ENCODE measurements at places on chromosomes 4 and X.
A peak's percentile ranks its signal among the peaks of the same experiment; 100 is the strongest.

DNA sequence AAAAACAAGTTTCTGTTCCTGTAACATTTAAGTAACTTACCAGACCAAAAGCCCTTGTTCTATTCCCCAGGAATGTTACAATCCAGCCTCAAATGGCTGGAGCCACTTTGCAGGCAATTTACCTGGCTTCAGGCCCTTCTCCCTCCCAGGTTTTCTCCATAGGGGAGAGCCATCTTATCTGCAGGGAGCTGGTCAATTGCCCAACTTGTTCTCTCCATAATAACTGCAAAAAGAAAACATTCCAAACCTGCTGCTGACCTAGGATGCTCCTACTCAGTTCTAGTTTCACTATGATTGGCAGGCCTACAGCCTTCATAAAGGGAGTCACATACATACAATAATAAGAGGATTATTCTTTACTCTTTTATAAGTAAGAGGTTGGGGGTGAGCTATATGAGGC lies 670.7 kb downstream of the PCDH7 start:
- no peak for DNase-seq

DNA sequence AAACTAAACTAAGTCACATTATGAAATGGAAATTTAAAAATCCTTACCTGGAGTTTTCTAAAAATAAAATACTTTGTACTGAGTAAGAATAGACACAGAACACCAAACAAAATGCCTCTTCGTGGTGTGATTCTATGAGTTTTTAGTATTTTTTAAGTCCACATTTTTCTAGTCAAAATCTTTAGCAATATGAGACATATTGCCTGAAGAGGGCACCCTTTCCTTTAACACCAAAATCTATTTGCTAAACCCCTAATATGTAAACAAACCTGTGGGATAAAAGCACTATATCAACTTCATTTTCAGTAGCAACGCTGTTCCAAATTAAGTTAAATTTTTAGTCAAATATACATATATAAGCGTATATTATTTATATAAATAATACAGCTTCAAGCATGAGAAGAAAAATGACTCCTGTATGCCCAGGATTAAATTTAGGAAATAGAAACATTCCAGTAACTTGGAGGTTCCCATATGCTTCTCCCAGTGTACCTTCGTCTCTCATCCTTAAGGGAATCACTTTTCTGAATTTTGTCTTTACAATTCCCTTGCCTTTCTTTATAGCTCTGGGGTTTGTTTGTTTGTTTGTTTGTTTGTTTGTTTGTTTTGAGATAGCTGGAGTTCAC lies 23.0 kb upstream of the PGM2 start:
- DNase-seq = no peak

GRCh38 chrX:42128587-42128986 lies 205.2 kb upstream of the CASK start:
- no peak for DNase-seq

GRCh38 chr4:83208371-83209365 lies 75.9 kb downstream of the COQ2 start:
- no peak for DNase-seq

DNA sequence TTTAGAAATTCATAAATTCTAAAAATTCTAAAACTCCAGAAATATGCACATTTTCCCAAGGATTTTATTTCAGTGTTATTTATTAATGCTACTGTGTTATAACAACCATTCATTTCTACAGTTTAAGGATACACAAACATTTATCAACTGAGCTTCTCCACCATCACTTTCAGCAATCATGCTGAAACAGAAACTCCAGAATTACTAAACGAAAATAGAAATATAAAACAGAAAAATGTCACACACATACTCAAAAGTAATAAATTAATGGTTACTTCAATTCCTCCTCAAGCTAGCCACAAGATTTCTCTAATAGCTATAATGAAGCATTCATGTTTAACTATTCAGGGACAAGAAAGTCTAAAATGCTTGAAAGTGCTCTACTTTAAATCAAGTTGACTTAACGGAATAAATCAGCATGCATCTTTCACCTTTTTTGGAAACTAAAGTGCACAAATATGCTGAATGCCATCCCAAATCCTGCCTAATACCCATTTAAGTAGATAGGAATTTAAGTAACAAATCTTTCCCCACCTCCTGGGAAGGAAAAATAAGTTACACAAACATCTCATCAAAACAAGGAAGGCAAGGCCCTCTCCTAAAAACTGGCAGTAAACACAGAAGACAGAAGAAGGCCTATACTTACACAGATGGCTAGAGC lies 563 bp downstream of the FAM13A start:
- no peak for DNase-seq

DNA sequence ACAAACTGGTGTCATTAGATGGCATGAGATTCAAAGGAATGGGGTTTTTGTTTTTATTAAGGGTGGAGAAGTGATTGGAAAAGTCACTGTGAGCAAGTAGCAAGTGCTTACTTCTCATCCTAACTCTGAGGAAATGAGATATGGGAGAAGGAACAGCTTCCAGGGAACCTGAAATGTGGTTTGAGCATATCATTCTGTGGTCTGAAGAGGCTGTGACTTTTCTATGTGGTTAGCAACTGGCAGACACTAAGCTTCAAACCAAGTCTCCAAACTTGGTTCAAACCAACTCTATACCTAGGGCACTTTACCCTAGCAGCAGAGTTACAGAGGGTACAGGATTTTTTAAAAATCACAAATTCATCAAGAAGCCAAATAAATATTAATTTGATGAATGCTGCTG lies 58.2 kb downstream of the DCLK2 start:
- no peak for DNase-seq

DNA sequence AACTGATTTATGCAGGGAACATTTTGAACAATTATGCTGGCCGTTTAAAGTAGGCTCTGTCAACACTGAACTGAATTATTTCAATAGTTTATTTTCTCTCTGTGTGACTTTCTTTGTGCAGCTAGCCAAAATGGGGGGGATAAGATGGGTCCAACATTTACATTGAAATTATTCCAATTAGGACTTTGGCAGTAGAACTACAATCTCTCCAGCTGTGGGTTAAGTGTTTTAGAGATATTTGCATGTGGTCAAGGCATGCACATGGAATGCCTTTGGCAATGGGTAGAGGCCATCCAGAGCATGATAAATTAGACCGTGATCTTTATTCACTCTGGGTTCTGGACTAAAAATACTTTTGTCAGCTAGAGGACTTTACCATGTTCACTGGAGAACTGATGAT lies 107.9 kb upstream of the ELOVL6 start:
- no peak for DNase-seq

DNA sequence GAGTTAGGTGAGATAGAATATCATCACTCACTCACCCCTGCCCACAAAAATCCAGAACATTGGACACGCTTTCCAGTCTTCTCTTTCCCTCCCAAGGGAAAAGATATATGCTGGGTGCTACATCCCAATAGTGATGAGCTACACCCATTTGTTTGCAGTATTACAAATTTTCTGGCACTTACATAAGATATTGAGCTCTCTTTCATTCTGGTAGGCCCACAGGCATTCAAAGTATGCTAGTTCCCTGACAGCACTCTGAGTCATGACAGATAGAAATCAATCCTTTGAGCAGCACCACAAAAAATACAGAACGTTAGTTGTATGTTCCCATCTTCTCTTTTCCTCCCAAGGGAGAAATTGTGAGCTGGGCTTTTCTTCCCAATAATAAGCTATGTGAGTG lies 477.6 kb upstream of the GRID2 start:
- no peak for DNase-seq

DNA sequence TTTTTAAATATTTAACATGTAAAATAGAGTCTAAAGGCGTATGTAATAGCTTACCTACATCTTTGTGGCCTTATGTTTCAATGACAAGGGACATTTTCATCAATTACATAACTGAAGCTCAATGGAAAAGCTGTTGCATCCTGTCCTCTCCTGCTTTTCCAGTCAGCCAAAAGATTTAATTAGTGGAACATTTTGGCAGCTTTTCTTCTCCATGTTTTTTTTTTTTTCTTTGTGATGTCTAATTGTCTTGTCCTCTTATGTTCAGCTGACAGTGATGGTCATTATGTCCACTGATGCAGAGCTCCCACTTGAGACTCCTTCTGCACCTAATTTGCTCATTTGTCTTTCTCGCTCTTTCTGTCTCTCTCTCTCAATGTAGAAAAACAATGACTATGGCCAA lies 422.2 kb downstream of the GABRG1 start:
- no peak for DNase-seq

- no peak for DNase-seq
These were observed 117.3 kb downstream of the FAT4 start for GRCh38 chr4:125432078-125432477.

DNA sequence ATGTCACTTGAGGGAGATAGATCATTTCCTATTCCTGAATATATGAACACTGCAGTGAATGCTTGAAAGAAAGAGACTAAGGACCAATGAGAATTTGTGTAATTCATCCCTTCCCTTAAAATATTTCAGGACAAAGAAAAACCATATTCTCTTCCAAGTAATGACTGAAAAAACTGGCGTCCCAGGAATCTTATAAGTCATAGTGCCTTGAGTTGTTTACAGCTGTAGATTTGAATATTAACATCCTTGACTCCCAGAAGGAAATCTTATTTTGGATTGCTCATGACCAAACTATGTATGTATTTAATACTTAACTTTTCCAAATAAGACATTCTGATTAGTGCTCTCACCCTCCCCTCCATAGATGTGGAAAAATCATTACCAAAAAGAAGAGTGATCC lies 55.5 kb downstream of the CLDN22 start:
- DNase-seq = no peak

- peak; percentile 52 for DNase-seq
These were observed 28.7 kb downstream of the CLDN34 start for GRCh38 chrX:9995855-9996339.

DNA sequence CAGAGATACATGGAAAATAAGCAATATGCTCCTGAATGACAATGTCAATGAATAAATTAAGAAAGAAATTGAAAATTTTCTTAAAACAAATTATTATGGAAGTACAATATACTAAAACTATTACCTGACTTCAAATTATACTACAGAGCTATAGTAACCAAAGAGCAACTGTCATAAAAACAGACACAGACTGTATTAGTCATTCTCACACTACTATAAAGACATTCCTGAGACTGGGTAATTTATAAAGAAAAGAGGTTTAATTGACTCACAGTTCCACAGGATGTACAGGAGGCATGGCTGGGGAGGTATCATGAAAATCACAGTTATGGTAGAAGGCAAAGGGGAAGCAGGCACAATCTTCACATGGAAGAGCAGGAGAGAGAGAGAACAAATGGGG lies 60.0 kb upstream of the CYSLTR1 start:
- DNase-seq = no peak

DNA sequence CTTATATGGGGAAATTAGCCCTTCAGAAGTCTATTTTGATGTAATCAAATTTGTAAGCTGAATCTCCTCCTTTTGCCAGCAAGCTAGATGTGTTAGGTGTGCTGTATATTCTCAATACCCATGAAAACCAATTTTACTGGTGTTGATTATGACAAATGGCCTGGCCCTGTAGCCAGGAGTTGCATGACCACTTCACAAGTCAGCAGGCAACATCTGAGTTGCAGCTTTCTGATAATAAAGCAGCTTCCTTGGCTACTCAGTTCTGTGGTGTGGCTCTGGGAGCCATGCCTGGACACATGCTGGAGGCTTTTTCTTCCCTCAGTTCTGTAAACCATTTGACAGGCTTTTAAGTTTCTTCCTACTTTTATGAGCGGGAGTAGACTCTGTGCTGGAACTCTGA lies 154.1 kb upstream of the CXCL13 start:
- no peak for DNase-seq

DNA sequence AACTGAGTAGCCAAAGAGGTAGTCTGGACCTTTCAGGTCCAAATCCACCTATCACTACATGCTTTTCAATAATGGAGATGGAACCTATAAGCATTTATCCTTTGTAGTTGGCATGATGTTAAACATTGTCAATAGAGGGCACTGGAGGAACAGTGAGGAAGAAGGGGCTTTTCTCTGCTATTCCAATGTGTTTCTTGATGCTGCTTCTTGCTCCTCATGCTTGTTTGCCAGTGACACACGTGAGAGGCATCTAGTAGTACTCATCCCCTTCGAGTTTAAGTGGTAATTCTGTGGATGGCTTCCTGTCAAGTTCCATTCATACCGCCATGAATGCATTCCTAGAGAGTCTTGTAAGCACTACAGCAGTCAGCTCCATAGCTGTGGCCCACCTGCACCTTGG lies 84.0 kb downstream of the NAA11 start:
- DNase-seq = no peak

GRCh38 chr4:20137176-20137575 lies 114.5 kb upstream of the SLIT2 start:
- DNase-seq = no peak

DNA sequence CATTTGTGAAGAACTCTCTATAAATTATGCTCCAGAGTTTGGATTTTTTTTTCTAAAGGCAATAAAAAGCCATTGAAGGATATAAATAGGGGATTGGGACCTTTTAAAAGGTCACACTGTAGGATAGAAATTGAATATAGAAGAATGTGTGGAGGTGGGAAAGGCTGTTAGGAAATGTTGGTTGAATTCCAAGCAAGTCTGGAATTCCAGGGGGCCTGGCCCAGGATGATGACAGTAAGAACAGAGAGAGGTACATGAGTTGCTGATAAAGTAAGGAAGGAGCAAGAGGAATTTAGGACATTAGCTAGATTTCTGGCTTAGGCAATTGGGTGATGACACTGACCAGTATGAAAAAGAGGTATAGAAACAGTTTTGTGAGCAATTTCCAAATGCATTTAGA lies 95.4 kb upstream of the USP38 start:
- DNase-seq = no peak

- no peak for DNase-seq
These were observed 74.4 kb downstream of the OTC start for GRCh38 chrX:38426785-38427184.

- no peak for DNase-seq
These were observed 70.8 kb downstream of the LUZP4 start for GRCh38 chrX:115360220-115360781.

DNA sequence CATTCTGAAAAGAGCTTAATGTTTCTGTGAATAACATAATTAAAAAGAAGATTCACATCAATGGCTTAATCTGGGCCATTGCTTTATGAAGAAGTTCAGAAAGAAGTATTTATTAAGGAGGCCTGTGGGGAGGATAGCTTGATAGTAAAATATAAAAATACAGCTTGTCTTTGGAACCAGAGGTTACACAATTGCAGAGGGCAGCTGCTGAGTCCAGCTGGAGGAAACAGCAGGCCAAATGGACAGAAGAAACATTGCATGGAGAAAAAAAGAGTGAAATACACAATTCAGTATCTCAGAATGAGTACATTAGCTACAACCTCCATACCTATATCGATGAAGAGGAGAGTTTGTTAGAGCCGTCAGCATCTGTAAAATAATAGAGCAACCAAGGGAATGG lies 148.0 kb upstream of the NPY2R start:
- DNase-seq = no peak

DNA sequence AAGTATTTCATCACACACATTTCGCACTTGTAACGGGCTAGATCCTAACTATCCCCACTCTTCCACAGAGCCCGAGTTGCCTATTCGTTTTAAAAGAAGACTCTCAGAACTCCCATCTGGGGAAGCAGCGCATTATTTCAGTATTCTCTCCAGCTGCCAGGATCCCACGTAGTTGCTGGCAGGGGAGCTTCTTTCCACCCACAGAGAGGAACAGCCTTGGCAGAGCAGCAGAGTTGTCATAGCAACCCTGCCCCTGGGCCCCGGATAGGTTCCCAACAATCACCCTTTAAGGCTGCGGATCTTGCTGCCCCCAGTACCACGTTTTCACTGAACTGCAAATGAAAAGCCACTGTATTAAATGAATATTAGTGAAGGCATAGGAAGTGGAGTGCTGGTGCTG lies 106.7 kb downstream of the GPM6A start:
- DNase-seq = peak; percentile 56
